ENCODE measurements at places on chromosomes 3 and 15. TPM values are rescaled to one million over a fixed set of nuclear protein-coding genes. Genes with fewer than 3 reads are reported as not detected.

DNA sequence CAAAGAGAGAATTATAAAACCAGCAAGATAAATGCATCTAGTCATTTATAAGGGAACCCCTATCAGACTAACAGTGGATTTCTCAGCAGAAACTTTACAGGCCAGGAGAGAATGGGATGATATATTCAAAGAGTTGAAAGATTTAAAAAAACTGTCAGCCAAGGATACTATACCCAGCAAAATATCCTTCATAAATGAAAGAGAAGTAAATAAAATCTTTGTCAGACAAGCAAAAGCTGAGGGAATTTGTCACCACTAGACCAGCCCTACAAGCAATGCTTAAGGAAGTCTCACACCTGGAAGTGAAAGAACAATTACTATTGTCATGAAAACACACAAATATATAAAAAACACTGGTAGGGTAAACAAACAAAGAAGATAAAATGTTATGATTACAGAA is 113.4 kb upstream of the FAM3D start:
- no peak for DNase-seq

DNA sequence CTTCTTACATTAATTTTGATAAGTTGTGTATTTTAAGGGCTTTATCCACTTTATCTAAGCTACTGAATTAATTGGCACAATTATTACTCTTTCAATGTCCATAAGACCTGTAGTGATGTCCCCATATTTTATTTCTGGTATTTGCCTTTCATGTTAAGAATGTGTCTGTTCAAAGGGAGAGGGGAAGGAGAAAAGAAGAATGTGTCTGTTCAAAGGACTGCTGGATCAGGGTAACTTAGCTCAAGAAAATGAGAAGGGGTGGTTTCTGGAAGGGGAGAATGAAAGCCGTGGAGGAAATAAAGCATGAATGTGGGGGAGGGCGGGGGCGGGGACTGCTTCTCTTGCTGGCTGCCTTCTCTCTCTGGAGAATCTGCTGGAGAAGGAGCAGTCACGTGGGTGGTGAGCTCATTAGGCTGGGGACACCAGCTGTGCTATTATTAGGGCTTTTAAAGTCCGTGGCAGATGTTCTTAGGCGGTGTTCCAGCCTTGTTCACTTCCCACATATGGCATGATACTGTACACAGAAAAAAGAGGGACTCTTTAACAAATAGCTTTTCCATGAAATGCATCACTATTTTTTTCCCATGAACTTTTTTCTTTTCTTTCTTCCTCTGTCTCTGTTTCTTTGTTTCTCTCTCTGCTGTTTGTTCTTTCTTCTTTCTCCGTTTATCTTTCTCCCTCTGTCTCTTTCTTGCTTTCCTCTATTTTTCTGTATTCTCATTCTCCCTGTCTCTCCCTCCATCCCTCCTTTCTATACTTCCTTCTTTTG is 63.7 kb upstream of the ULK4 start:
- DNase-seq = peak; percentile 93

Gene LRRN1
- polyA plus RNA-seq = 0.87 TPM

GRCh38 chr3:155741101-155741500 is 3.8 kb downstream of the PLCH1 start:
- DNase-seq = no peak

Gene TTLL13
- 0.05 TPM for polyA plus RNA-seq

DNA sequence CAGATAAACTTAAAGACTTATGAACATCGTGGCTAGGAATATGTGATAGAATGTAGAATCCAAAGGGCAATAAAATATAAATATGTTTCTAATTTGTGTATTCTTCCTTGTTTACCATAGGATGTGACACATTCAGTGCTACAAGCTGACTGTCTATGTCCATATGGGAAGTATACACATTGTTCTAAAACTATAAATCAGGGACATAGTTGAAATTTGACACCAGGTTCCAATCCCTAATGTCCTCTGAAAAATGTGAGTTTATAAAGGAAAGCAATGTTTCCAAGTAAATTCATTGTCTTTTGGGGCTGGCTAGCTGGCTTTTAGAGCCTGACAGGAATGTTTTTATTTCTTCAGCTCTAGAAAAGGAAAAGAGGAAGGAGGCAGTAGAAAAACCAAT is 273.6 kb downstream of the CNTN4 start:
- DNase-seq = no peak

DNA sequence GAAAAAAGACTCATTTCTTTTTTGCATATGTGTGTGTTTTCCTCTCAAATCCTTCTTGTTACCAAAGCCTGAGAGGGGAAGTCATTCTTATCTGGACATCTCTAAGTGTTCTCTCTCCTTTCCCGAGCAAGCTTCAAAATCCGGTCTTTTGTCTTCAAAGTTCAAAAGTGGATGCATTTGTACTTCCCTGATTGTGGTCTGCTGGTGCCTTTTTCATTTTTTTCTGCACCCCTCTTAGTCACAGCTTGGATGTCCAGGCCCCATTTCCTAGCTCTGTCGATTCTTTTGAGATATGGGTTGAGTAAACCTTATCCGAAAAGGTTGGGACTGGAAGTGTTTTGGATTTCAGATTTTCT is 34.8 kb downstream of the EHD4 start:
- no peak for DNase-seq

- no peak for DNase-seq
These were observed 13.0 kb downstream of the MRPL46 start for GRCh38 chr15:88454236-88454635.

- DNase-seq = no peak
These were observed 146.4 kb downstream of the IGF1R start for GRCh38 chr15:98794748-98795147.

GRCh38 chr3:32450426-32450825 is 52.2 kb downstream of the CMTM6 start:
- DNase-seq = no peak

GRCh38 chr3:171757361-171758034 is 52.8 kb downstream of the PLD1 start:
- no peak for DNase-seq

Gene UBR1
- 13.3 TPM for polyA plus RNA-seq

Gene CNTN3
- 10.2 TPM for polyA plus RNA-seq

Gene SLC12A1
- polyA plus RNA-seq = 0.06 TPM

Gene MDFIC2
- not detected for polyA plus RNA-seq

DNA sequence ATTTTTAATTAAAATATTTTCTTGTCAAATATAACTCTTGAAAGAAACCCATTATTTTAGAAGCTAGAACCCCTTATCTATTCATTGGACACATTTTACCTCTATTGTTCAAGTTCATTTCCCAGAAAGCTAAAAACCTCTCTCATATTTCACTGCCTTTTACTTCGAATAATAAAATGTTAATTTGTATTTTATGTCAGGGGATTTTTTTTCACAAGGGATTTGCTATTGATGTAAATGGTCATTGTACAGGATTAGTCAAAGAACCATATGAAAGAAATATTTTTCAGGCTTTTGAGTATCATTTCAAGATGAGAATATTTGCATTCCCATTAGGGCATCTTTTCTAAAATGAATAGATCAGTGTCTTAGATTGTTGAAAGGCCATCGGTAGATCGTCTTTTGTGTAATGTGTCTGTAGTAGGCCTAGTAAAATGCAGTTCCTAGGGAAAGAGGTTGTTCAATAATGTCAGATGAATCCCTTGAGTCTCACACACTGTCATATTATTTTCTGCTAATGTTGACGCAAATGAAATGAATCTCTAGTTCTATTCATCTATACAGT is 114.5 kb downstream of the ROBO1 start:
- DNase-seq = no peak

DNA sequence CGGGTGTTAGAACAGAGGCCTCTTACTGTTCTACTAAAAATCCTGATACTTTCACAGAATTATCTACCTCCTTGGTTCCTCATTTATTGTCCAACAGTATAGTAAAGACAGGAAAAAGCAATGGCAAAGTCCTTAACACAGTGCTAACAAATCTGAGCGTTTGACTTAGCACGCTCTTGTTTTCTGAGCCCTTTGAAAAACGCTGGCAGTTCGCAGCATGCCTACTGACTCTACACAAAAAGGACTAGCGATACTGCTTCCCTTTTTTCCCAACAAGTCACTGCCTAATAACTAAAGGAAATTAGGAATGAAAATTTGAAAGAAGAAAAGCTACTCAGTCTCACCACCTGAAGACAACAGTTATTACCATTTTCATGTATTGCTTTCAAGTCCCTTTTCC is 34.8 kb upstream of the CEMIP start:
- no peak for DNase-seq

- no peak for DNase-seq
These were observed 29.5 kb downstream of the LINS1 start for GRCh38 chr15:100572362-100572983.

DNA sequence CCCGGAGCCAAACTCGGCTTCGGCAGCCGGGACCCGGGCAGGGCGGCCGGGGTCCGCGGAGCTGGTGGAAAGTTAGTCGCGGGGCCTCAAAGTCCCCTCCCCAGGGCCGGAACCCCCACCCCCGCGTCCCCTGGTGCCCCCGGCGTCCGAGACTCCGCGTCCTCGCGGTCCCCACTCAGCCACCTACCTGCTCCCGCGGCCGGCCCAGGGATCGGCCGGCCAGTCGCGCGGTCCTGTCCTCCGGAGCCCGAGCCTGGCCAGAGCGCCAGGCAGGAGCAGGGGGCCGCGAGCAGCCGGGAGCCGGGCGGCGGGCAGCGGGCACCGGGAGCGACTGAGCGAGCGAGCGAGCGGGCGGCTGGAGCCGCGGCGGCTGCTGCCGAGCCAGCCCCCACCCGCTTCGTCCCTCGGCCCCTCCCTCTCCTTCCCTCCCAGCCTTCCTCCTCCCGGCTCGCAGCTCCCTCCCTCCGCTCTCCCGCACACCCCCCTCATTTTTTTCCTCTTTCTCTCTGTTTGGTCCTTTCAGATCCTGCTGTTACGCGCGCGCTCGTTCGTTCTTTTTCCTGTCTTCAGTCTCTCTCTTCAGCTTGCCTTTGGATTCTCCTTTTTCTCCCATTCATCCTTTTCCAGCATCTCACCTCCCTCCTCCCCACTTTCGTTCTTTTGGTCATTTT is at the start of gene MEGF11:
Gene MEGF11 (minus strand): TSS at position 333 of the 671 bp plus-strand sequence. CDS start 125,347 bp downstream, outside the sequence.
- DNase-seq = no peak

GRCh38 chr15:73922186-73923151 is 3.8 kb upstream of the LOXL1 start:
- DNase-seq = peak; percentile 59

- DNase-seq = no peak
These were observed 24.9 kb downstream of the CX3CR1 start for GRCh38 chr3:39254806-39255449.

DNA sequence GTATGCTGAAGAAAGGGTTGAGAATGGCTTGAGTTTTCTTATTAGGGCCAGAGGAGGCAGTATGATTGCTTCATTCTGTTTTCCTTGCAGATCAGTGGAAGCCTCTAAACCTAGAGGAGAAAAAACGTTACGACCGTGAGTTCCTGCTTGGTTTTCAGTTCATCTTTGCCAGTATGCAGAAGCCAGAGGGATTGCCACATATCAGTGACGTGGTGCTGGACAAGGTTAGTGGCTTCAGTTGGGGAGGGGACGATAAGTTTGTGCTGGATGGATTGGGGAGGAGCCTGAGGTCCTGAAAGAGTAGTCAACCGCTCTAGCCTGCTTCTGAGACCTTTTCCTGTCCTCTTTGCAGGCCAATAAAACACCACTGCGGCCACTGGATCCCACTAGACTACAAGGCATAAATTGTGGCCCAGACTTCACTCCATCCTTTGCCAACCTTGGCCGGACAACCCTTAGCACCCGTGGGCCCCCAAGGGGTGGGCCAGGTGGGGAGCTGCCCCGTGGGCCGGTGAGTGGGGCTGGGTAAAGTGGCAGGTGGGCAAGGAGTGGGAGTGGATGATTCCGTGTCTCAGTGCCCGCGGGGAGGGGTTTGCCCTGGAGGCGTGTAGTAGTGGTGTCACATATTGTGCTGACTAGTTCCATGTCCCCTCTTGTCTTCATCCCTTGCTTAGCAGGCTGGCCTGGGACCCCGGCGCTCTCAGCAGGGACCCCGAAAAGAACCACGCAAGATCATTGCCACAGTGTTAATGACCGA is 8.5 kb downstream of the EIF4G1 start:
- no peak for DNase-seq

DNA sequence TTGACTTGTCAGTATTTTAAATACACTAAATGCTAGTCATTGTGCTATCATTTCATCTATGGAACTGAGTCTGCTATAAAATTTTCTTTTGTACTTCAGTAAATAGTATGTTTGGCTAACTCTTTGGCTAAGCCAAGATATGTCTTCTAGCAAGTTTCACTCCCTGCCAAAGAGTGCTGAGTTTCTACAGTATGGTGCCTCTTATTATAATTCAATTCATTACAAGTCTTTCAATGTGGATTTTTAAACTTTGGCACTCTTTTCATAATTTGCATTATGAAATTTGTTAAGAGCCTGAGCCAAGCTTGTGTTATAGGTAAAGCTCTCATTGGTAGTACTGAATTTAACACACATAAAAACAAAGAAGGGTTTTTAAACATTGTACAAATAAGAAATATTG is 24.4 kb downstream of the MORC1 start:
- DNase-seq = no peak

GRCh38 chr3:141330235-141330634 is 38.1 kb upstream of the ZBTB38 start:
- DNase-seq = no peak

DNA sequence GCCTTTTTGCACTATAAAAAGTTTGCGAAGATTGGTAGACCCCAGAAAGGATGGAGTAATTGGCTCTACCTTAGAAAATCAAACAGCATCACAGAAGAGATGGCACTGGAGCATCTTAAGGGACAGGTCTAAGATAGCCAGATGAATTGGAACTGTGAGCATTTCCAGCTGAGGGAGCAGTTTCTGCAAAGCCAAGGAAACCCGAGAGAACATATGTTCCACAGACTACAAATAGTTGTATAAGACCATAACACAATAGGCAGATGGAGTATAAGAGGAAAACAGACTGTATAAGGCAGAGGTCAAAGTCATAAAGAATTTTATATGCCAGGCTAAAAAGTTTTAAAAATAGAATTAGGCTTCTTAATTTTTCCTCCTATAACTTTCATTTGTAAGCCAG is 46.0 kb downstream of the TSC22D2 start:
- no peak for DNase-seq

GRCh38 chr15:100434038-100434437 is 92.3 kb upstream of the ADAMTS17 start:
- DNase-seq = no peak

DNA sequence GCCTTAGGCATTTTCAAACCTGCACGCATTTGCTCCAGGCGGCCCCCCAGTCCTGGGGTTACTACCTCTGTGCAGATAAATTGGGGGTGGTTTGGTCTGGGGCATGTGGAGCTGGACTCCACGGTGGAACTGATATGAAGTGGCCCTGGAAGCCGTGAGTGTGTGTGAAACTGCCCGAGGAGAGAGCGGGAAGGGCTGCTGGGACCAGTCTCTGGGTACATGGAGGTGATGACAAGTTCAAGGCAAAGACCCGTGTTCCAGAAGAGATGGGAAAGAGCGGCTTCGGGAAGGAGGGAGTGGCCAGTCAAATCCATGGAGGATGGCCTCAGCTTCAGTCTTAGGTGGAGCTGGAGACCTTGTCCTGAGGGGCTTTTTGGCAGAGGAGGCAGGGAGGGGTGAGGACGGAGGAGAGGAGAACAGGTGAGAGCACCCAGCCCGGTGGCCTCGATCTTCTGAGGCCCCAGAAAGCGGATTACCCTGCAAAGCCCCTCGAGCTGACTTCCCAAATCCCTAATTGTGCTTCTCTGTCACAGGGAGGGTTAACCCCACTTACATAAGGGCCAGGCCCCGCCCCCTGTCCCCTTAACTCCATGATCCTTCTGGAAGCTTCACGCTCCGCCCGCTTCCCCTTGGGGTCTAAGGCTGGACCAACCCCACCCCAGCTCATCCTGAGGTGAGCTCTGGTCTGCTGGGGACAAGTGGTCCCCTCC is 1.9 kb upstream of the NR2E3 start:
- DNase-seq = no peak

Gene KLHL40
- 0.06 TPM for polyA plus RNA-seq

Data from urinary bladder (tissue), 4 donors.